HCT116 (cell line): ENCODE measurements at places on chromosomes 2 and 18. TPM values are rescaled to one million over a fixed set of nuclear protein-coding genes. Genes with fewer than 3 reads are reported as not detected.

DNA sequence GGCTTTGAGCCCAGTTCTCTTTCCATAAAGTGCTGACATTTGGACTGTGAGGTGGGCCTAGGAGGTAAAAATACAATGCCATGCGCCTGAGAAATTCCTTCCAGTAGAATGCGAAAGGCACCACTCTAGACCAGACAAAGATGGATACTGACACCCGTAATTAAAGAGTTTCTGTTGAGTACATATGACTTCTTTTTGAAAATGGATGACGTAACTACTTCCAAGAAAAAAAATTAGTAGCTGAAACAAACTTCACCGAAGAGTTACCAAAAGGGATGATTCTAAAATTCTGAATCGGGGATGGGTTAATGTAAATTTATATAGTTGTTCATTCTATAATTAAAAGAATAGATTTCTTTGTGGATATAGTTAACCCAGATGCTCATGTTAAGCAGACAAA, 146.8 kb downstream of the ALK start:
- DNase-seq: no peak

- DNase-seq: no peak
Observed at GRCh38 chr18:10805587-10806118, 279.8 kb downstream of the NAPG start.

The GPAT2 gene
- 54.2 TPM for total RNA-seq

GRCh38 chr2:165843351-165843750, 49.3 kb upstream of the GALNT3 start:
- no peak for DNase-seq

The CDH19 gene
- total RNA-seq: not detected

The SAG gene
- total RNA-seq: not detected

DNA sequence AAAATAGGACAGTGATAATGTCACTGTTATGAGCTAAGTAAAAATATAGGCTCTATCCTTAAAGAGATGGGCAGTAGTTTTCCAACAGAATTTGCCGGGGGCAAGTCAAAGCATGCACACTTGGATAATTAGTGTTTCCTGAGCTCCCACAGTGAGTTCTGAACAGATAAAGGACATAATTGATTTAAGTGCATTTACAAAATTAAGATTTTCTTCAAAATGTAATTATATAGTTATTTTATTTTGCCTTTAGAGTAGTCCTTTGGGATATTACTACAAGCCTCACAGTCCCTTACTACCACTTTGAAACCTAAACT, 107.6 kb downstream of the RAPGEF4 start:
- no peak for DNase-seq

The TAF4B gene
- 17.8 TPM for total RNA-seq

GRCh38 chr2:177178797-177179196, 33.8 kb upstream of the HNRNPA3 start:
- no peak for DNase-seq

The CXCR1 gene
- not detected for total RNA-seq

DNA sequence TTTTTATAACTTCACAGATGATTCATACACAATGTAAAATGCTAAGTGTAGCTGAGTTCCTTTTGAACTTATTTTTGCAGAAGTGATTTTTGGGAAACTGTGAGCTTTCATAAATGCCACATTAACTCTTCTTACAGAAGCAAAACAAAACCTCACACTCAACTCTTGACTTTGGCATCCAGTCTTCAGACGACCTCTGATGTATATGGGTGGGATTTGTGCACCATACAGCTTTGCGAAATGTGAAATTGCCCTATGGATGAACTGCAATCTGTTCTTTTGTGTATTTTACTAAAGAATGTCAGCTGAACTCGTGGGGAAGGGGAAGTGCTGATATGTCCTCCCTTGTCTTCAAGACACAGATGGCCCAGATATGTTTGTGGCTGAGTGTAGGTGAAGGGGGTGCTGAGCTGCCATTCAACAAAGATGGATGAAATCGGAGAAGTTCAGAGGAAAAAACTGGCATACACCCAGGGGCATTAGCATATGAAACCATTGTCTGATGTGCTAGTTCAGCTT, 218.3 kb downstream of the PTGR3 start:
- no peak for DNase-seq

GRCh38 chr2:216495656-216496055, 3.0 kb upstream of the RPL37A start:
- DNase-seq: no peak

DNA sequence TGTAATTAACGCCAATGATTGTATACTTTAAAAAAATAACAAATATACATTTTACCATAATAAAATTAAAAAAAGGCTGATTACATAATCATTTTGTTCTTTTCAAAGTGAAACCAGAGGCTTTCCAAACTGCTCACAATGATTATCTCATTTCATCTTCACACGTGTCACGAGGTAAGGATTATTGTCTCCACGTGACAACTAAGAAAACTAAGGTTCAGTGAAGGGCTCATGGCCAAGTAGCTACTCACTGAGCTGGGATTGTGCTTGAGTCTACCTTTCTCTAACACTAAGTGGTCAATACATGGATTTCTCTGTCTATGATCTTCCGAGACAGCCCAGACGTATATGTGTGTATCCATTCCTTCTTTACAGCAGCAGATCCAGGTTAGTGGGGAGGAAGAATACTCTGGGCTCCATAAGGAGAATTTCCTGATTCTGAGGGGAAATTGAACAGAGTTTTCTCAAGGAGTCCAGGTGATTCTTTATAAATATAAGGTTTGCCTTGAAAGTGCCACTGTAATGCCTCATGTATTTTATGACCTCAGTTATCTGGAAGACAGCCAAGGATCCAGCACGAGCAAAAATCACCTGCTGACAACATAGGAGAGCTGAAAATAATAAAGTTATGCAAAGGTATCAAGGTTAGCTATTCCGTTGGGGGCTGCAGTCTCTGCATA, 25.6 kb upstream of the ACSL3 start:
- DNase-seq: no peak

DNA sequence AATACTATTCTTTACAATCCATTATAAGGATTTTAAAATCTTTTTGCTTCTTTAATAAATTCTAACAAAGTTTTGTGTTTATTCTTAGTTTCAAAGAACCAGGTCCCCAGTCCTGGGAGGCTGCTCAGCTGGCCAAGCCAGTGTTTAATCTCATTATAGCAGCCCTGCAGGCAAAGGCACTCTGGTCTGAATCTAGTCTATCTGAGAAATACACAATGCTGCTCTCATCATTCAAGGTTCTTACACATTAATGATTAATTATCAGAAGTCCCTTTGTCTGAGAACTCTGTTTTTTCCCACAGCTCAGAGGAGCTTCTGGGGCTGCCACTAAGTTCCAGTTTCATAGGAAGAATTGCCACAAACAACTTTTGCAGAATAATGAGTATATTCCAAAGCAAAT, 27.7 kb downstream of the KCTD18 start:
- no peak for DNase-seq

GRCh38 chr2:194730266-194730665, 926.8 kb upstream of the SLC39A10 start:
- no peak for DNase-seq

GRCh38 chr18:57827646-57828045, 24.5 kb upstream of the ATP8B1 start:
- DNase-seq: no peak

DNA sequence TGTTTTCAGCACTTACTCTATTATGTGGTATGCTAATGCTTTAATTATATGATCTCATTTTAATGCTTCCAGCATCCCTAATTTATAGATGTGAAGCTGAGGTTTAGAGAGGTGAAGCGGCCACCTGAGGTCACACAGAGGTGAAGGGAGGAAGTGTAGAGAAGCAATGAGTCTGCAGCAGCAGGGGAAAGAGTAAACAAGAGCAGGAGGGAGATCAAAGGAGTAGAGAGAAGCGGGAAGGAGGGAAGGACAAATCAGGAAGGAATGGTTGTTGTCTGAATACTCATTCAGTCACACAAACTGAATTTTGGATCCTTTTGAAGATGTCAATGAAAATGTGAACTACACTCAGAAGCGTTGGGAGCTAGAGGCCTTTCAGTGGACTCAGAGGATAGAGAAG, 130.0 kb downstream of the CPS1 start:
- no peak for DNase-seq

- DNase-seq: no peak
Observed at GRCh38 chr2:145021962-145022665, 502.2 kb upstream of the ZEB2 start.

GRCh38 chr18:78587626-78588600, 391.7 kb upstream of the SALL3 start:
- DNase-seq: no peak

The SMAD4 gene
- total RNA-seq: 96.3 TPM

The NAT8 gene
- total RNA-seq: not detected

The GRB14 gene
- total RNA-seq: 6.3 TPM

DNA sequence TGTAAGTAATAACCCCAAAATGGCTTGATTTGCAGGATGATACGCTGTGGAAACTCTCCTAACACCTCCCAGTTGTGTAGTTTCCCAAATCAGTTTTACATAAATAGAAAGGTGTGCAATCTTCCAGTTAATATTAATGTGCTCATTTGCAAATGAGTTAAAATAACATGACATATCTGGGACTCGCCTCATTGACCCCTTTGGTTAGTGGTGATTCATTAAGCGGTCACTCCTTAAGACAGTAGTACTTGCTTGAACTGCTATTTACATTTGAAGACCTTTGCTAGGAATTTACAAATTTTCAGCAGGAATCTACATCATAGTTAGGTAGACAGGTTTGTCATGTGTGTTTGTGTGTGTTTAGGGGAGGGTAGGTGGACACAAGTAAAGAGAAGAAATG, 1367.7 kb upstream of the CELF4 start:
- no peak for DNase-seq

DNA sequence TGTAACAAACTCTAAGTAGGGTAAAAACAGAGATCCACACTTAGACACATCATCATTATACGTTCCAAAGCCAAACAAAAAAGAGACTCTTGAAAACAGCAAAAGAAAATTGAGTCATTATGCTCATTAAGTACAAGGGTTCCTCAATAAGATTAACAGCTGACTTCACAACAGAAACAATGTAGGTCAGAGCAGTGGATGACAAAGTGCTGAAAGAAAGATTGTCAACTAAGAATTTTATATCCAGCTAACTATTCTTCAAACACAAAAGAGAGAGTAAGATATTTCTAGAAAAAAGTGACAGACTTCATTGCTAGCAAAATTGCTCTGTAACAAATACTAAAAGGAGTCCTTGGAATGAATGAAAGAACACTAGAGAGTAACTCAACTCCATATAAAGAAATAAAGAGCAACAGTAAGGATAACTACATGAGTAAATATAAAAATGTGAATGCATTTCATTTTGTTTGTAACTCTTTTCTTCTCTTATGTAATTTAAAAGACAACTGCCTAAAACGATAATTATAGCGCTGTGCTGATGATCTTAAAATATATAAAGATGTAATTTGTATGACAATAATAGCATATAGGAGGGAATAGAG, 23.8 kb upstream of the DNER start:
- DNase-seq: no peak

GRCh38 chr2:74226648-74227213, 28.3 kb downstream of the MTHFD2 start:
- DNase-seq: no peak

The SLC14A1 gene
- total RNA-seq: not detected

The PRKAG3 gene
- not detected for total RNA-seq
